Cerebellum (tissue), 4 donors: ENCODE measurements at places on chromosomes 11 and 22. TPM values are rescaled to one million over a fixed set of nuclear protein-coding genes. Genes with fewer than 3 reads are reported as not detected.

MN1 gene
- total RNA-seq = 13.7 TPM

APOBEC3G gene
- total RNA-seq = 2.2 TPM

CPT1A gene
- 10.2 TPM for total RNA-seq

TYMP gene
- total RNA-seq = 2.3 TPM
